ENCODE measurements at places on chromosomes 1 and 21.
A peak's percentile ranks its signal among the peaks of the same experiment; 100 is the strongest.

DNA sequence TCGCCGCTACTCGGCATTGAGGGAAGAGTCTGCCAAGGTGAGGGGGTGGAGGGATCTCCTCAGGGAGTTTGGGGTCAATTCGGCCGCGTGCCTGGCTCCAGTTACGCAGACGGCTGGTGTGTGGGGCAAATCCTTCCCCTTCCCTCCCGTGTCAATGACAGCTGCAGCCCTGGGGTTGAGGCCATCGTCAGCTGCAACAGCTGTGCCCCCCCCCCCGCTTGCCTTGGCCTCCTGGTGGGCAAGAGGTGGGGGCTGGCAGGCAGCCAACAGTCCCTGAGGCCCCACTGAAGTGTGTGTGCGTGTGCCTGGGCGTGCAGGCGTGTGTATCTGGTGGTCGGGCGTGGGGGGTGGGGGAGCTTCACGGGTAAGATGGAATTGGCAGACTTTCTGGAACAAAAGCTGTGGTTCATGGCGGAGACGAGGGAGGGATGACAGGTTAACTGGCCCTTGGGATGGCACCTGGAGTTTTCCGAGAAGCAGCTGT, 25.6 kb downstream of the PPFIA4 start:
- peak; percentile 90 for DNase-seq

GRCh38 chr1:7501723-7502603, 269.1 kb upstream of the VAMP3 start:
- no peak for DNase-seq

GRCh38 chr21:42047821-42048613, 23.1 kb upstream of the UMODL1 start:
- DNase-seq: no peak

- no peak for DNase-seq
Measured at GRCh38 chr1:66437136-66437401, 96.9 kb upstream of the SGIP1 start.
